Frontal cortex (tissue), 4 donors: ENCODE measurements at places on chromosomes 11 and 22.

DNA sequence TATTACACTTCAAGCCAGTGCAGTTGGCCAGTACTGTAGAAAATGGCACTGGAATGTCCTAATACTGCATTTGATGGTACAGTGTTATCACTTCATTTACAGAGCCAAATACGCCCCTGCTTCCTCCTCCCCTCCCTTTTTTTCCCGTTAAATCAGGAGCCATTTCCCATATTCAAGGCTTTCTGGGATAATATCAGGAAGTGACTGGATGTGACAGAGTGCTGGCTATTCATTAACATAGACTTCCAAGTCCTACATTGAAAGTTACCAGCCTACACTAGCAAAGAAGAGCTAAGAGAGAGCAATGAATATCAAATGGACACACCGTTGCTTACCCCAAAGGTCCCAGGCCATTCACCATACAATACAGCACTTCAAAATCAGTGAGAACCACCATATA, 32.1 kb upstream of the ABCC8 start:
- DNase-seq: no peak

DNA sequence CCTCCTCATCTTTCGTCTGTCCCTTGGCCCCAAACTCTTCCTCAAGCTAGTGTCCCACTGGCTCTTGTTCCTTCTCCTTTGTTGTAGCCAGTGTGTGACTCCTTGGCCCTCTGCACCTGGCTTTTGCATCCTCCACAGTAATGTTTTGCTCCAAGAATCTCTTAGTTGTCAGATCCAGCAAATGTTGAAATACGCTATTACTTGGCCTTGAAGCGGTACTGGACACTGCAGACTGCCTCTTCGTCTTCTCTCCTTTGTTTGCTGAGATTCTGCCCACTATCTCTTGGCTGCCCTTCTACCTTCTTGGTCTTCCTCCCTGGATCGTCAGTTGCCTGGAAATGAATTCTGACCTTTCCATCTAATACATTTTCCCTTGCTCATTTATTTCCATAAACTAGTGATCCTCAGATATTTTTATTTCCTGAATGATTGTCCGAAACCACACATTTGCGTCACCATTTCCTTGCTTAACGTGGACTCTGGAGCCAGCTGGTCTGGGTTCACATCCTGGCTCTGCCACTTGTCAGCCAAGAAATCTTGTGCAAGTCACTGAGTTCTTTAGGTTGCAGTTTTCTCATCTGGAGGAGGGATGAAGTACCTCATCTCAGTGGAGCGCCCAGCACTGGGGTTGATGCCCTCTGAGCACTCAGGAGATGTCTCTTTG, 113.6 kb downstream of the LDLRAD3 start:
- DNase-seq: no peak

DNA sequence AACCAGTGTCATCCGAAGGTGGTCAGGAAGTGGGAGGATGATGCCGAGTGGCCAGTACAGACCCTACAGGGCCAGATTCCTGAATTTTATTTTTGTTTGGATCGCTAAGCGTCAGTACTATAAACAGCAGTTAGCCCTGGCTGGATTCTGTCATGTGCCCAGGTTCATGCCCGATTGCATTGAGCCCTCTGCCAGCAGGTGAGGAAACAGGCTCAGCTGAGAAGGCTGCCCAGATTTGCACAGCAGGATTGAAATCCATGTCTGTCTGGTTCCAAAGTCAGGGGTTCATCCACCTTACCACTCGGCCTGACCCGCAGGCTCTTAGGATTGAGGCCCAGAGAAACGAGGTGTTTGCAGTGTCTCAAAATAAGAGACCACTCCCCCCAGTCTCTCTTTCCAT, 9.1 kb upstream of the TBC1D22A start:
- no peak for DNase-seq

DNA sequence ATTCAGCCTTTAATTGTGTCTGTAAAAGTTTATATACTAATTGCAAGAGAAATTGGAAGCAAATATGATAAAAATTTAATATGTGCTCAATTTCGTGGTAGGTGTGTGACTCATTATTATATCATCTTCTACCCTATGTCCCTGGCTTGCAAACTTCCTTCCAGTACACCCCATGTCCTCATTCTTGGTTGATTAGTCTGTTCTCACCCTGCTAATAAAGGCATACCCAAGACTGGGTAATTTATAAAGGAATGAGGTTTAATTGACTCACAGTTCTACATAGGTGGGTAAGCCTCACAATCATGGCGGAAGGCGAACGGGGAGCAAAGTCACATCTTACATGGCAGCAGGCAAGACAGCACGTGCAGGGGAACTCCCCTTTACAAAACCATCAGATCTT, 11.9 kb downstream of the MRGPRX3 start:
- DNase-seq: no peak

DNA sequence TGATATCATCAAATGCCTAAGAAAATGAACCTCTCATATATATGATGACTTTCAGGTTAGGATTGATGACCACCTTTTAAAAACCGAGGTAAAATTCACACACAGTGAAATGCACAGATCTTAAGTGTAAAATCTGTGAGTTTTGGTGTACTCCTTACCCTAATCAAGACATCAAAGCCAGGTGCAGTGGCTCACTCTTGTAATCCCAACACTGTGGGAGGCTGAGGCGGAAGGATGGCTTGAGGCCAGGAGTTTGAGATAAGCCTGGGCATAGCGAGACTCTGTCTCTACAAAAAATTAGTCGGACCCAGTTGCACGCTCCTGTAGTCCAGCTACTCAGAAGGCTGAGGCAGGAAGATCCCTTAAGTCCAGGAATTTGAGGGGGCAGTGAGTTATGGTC, 140.4 kb downstream of the UVRAG start:
- no peak for DNase-seq

- DNase-seq: no peak
These were observed 31.4 kb downstream of the LIMK2 start for GRCh38 chr22:31243339-31244045.

GRCh38 chr11:129230006-129230405, 37.9 kb upstream of the ARHGAP32 start:
- DNase-seq: no peak

DNA sequence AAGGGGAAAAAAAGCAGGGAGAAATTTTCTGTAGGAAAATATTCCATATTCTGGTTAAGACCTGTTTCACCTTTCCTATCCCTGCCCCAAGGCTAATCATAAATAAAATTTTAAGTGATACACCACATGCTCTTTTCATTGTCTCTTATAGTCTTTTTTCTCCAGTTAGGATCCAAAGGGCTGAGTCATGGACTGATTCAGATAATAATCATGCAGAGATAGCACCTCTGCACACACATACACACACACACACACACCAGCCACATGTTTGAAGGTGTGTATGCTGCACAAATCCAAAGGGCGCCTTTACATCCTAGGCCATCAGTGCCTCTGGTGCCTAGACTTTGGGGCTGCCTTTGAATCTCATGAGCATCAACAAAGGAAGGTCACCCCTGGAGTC, 35.5 kb upstream of the CWF19L2 start:
- no peak for DNase-seq

DNA sequence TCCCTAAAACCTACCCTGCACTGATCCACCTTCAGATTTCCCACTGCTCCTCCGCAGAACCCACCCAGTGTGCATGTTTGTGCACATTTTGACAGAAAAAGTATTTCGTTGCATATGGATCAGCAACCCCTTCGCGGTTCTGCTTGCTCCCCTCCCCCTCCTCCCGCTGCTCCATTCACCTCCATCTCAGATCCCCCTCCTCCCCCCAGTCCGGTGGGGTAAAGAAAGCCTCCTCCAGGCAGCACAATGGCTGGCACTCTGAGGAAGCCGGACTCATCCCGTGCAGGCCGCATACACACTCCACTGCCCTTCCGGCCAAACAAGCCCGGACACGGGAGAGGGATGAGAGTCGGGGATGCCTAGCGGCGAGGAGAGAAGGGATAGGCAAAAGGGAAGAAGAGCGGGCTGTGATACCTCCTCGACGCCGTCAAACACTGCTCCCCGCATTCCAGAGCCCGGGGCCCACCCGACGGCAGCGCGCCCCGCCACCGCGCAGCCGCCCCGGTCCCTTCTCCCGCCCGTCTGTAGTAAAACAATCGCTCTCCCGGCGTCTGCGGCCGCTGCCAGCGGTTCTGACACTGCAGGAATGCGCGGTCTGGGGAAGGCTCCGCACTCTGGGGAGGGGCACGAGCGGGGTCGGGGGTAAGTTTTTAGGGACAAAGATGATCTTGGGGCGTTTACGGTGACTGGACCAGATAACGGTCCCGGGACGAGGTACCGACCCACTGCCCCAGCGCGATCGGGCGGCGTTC, 915 bp downstream of the FEZ1 start:
- peak; percentile 59 for DNase-seq

GRCh38 chr11:35968386-35969088, 24.7 kb downstream of the LDLRAD3 start:
- DNase-seq: no peak

DNA sequence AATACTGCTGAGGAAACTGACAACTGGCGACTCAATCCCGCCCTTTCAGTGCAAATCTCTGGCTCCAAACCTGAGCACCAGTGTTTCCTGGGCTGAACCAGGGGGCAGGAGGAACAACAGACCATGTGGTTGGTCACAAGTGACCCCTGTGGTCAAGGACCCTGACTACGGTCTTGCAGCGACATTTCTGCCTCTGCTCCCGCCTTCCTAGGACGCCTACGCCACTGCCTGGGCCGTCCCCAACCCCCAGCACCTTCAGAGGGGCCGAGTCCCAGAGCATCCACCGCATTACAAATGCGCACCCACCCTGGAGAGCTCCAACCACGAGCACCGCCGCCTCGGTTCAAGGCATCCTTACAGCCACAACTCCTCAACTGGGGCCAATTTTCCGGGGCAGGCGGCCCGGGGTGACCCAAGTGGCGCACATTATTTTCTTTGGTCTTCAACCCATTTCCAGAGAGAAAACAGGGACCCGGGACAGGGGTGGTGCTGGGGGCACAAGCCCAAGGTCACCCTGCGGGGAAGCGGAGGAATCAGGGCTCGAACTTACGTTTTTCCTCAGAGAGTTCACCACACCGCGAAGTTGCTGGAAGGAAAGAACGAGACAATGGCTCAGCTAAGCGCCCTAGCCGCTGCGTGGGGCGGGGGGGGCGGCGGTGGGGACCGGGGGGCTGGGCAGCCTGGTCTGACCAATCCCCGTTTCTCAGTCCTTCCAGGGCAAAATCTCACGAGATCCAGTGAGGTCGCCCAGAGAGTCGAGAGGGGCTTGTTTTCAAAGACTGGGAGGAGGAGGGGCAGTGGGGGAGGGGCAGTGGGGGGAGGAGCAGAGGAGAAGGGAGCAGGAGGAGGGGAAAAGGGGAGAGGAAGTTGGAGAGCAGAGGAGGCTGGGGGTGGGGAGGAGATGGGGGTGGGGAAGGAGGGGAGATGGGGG, 1.8 kb downstream of the PRAME start:
- no peak for DNase-seq

DNA sequence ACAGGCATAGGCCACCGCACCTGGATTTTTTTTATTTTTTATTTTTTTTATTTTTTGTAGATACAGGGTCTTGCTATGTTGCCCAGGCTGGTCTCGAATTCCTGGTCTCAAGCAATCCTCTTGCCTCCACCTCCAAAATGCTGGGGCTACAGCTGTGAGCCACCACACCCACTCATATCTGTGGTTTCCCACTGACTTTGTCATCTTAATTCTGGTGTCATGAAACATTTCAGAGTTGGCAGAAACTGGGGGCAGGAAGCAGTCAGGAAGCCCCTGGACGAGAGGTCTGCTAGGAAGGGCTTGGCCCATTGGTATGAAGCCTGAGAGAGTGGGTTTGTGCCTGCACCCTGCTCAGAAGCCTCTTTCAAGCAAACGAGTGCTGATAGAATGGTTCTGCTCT, 49.1 kb downstream of the COMMD9 start:
- no peak for DNase-seq

- no peak for DNase-seq
These were observed 20.8 kb downstream of the BID start for GRCh38 chr22:17753401-17753989.

GRCh38 chr22:50717709-50718351, 20.2 kb upstream of the ACR start:
- no peak for DNase-seq

DNA sequence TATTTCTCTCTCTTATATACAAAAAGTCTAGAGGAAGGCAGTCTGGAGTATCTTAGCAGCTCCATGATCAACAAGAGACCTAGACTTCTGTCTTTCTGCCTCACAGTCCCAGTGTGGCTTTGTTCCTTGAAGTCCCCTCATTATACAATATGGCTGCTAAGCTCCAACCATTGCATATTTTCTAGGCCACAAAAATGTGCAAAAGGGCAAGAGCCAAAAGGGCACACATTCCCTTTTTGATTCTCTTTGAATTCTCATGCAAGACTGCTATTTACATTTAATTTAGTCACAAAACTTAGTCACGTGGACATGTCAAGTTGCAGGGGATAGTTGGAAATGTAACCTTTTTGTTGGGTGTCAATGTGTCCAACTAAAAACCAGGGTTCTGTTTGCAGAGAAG, 64.2 kb upstream of the OLFML1 start:
- DNase-seq: no peak

DNA sequence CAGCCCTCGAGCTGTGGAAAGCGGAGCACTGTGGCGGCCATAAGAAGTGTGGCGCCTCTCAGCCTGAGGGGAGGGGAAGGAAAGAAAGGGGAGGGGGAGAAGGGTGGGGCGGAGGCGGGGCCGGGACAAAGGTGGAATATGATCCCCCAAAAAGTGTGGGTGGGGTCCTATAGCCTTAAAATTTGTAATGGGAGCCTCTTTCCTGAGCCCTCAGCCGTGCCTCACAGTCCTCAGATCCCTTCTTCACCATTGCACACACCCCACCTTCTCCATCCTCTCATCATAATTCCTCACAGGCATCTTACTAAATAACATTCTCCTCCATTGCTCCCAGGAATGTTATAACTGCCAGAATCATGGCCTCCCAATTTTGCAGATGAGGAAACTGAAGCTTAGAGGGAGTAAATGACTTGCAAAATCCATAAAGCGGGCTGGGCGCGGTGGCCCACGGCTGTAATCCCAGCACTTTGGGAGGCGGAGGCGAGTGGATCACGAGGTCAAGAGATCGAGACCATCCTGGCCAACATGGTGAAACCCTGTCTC, 600 bp upstream of the RAB6A start:
- no peak for DNase-seq

DNA sequence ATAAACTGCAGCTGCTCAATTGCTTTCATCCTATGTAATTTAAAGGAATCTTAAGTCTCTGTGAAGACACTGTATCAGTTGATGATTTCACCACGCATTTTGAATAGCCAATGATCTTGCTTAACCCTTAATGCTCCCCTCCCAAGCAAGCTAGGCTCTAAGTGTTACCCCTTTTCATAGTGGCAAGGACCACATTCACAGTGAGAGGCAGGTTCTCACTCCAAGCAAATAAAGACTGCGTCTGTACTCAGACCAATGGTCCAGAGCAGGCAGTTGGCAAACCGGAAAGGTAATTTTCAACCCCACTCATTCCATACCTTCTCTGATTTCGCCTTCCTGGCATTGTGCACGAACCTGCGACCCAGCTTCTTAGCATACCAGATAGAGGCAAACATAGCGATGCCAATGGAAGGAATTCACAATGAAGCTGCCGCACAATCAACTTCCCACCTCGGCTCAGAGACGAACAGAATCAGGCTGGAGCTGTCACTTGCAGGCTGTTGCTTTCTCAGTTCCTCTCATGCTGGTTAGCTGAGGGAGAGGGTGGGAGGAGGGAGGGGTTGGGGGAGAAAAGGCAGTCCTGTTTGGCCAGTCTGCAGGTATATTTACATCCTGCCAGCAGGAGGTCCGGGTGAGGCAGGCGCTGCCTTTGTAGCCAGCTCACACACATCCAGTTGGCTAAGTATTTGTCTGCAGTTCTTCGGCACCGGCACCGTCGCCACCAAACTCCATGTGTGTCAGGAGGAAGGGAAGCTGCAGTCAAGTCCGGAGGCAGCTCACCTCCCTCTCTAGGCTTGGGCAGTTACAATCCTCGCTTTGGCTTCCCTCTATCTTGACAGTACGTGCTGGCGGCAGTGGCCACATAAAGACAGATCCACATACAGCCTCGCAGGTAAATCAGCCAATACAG, 1151.2 kb upstream of the CCDC90B start:
- DNase-seq: no peak
